SHP77 treated with DMSO at 0.1 percent for 48 hours (cell line): ENCODE measurements at places on chromosomes 5 and 9.
A peak's percentile ranks its signal among the peaks of the same experiment; 100 is the strongest.

- DNase-seq: no peak
Observed at GRCh38 chr9:92349771-92350739, 24.3 kb downstream of the CENPP start.

DNA sequence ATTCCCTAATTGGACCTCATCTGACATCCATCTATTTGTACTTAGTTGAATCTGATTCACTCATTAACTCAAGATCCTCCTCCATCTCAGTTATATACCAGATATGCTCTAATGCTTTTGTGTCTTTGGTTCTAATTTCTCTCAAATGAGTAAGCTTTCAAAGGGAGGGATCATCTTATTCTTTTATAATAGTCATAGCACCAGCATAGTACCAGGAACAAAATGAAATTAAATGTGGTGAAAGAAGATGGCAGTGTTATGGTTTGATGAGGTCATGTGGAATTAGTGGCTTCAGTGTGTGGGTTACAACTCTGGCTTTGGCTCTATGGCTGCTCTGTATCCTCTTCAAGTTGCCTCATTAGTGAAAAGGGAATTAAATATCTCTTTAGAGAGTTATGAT is 32.5 kb upstream of the ZNF366 start:
- no peak for DNase-seq

DNA sequence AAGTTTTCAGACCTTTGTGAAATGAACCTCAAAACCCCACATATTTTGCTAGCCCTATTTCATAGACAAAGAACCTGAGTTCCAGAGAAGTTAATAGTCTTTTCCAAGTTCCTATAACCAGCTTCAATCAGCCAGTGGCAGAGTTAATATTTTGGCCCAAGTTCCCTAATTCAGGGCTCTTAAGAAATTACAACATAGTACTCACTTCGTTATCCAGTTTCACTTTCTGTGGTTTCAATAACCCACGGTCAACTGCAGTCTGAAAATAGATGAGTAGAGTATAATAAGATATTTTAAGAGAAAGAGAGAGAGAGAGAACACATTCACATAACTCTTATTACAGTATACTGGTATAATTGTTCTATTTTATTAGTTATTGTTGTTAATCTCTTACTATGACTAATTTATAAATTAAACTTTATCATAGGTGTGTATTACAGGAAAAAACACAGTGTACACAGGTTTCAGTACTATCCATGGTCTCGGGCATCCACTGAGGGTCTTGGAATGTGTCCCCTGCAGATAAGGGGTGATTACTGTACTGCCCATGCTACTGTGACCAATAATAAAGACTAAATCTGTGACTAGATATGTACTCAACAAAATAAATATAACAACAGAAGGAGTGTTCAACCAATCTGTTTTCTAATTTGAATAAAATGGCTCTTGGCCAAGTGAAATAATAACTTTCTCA is 9.3 kb upstream of the MYOT start:
- no peak for DNase-seq

DNA sequence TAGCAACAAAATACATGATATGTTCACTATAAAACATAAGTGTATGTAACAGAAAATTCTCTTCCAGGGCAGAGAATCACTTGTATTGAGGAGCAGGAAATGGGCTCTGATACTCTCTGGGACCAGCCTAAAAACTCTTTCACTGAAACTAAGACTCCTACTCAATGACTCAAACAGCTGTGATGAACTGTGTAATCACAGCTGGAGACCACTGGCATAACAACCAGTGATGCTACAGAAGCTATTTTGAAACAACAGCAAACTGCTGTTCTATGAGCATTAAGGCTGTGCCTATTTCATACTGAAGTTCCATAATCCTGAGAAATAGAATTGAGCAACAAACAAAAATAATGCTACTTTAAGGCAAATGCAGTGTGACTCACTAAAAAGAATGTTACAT is 594.0 kb downstream of the HINT1 start:
- DNase-seq: no peak

DNA sequence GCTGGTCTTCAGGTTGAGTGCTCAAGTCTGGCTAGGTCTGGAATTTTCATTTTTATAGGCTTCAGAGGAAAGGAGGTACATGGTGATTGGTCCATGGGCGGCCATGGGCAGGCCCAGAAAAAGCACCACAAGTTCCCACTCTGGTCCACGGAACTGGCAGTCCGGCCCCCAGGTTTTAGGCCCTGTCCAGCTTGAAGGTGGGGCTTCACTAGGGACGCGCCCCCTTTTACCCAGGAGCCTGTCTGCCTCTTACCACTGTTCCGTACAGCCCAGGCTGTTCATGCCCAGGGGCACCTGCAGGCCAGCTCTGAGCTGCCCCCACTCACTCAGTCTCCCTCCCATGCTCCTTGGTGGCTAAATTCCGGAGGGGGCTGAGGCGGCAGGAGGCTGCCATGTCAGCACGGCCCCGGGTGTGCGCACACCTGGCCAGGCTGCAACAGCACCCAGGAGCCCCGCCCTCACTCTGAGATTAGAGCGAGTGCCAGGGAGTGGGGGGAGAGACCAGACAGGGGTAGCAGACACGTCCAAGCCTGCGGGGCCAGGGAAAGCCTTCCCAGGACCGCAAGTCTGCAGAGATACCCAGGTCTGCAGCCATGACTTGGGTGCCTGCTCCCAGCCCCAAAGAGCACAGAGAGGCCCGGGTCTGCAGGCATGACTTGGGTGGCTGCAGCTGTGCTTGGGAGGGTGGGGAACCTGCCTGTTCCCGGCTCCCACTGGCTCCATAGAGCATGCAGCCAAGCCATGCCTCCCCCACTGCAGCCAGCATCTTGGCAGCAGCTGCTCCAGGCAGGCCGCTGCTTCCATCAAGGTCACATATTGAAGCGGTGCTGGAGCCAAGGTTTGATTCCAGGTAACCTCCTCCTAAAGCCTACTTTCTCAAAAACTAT is 390.2 kb upstream of the SGCD start:
- no peak for DNase-seq

DNA sequence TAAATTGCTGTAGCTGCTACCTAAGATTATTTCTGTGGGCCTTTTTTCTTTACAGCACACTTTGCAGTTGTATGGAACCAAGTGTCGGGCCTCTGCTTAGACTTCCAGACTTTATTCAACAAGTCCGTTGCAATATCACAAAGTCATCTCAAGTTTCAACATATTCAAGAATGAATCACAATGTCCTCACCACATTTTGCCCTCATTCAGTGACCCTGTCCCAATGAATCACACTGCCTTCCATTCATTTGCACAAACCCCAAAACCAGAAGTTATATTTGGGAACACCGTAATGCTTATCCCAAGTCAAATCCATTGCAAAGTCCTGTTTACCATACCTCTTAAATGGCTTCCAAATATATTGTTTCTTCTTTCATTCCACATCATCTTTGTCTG is 439.6 kb downstream of the CSNK1G3 start:
- DNase-seq: no peak

- DNase-seq: no peak
Observed at GRCh38 chr9:111678293-111678692, 16.9 kb downstream of the GNG10 start.

GRCh38 chr9:134712243-134712642 is 70.6 kb downstream of the COL5A1 start:
- no peak for DNase-seq

DNA sequence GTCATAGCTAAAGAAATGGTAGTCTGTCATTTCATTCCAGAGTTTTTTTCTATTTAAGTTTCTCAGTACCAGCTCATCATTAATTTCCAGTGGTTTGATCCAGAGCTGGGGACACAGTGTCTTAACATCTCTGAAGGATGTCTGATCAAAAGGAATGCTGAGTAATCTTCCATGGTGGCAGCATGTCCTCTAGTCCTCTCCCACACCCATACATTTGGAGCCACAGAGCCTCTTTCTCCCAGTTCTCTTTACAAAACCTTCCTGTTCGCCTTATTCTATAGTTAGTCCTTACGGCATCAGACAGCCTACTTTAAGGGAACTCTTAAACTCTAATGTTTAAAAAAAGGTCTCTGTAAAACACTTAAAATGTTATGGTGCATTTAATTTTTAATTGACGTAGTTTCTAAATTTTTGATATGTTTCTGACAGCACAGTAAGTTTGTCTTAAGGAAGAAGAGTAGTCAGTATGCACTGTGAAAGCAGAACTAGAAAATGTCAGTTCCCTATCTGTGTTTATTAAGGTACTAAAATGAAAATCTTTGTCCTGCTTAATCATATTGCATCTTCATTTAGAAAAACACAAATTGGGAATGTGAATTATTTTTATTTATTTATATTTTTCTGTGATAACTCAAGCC is 96.8 kb downstream of the INIP start:
- DNase-seq: no peak

DNA sequence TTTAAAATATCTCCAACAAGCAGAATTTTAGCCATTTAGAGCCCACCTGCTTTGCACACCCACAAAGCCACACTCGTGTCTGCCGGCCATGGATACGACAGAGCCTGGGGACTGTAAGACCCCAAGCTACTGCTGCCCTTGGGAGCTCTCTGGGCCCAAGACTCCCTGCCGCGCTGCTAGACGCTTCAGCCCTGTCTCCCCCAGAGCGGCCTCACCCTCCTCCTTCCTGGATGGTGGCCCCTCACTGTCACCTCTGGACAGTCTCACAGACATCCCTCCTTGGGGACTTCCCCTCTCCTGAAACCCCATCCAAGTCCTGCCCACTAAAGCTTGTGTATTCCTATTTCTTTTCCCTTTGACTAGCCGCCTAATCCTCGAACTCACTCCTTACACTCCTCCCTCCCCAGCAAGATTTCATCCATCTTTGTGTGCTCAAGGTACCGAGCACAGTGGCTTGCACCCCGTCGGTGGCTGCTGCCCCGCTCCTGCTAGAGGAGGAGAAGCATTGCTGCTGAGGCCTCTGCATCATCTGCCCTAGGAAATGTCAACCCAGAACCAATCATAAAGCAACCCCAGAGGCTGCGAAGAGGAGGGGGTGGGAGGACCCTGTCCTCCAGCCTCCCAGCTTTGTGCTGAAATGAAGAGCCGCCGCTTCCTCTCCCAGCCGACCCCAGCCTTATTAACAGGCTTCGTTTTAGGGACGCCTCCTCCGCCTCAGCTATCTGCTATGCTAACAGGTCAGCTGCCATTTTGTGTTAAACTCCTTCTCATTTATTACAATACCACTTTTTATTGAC is 71.2 kb downstream of the CFAP77 start:
- DNase-seq: no peak

DNA sequence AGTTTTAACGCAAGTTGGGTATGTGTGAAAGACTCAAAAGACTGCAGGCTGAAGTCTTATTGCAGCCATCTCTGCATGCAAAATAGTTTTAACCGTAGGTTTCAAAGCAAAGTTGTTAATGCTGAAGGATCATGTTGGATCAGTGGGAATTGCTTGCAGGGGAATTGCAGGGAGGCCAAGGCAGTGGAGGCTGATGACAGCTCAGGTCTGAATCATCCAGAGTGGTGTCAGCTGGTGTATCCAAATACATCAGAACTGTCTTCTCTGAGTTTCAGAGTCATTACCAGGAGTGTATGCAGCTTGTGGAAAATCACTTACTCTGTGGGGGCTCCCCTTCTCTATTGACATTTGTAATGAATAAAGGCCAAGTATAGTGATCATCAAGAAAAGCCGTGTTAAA is 435.7 kb downstream of the SH3GL2 start:
- DNase-seq: no peak

- DNase-seq: no peak
Observed at GRCh38 chr9:16664211-16664610, 206.3 kb downstream of the BNC2 start.

GRCh38 chr5:161544350-161544765 is 2.2 kb downstream of the GABRB2 start:
- peak; percentile 19 for DNase-seq

- no peak for DNase-seq
Observed at GRCh38 chr5:125402787-125403186, 656.3 kb upstream of the ZNF608 start.
